ENCODE measurements at places on chromosomes 4 and X.

DNA sequence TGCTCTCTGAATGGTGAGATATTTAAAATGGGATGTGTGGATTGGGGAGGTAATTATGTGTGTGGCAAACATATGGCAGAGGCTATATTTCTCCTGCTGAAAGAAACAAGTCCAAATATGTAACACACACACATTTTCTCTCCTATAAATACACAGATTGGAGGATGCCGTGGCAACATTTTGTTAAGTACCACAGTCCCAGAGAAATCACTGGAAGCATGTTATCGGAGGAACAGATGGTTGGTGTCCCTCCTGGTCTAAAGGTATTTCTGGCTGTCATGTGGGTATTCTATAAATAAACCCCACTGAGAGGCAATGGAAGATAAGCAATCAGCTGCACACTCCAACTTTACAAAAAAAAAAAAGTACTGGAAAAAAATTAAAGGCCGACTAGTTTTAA, 528.3 kb upstream of the BOD1L1 start:
- DNase-seq, result no peak

DNA sequence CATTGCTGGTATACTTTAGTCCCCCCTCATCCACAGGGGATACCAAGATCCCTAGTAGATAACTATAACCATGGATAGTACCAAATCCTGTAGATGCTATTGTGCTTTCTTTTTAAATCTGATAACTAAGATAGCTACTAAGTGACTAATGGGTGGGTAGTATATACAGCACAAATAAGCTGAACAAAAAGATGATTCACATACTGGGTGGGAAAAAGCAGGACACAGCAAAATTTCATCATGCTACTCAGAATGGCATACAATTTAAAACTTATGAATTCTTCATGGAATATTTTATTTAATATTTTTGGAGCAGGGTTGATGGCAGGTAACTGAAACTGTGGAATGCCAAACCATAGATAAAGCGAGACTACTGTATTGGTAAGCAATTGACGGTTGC, 161.6 kb downstream of the IL15 start:
- DNase-seq, result no peak

DNA sequence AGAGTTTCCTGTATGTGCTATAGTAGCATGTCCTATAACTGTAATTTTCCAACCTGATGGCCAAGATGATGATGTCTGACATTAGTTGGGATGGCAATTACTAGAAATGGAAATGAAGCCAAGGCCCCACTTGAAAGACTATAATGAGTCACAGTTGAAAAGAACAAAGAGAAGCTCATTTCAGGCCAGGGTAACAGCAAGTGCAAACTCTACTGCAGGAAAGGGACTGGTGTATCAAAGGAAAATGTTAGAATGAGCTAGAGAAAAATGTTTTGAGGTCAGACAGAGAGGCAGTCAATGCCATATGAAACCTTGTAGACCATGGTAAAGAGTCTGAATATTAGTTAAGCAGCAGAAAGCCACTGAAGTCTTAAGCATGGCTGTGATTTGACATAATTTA, 146.2 kb upstream of the SH3RF1 start:
- DNase-seq, result no peak

DNA sequence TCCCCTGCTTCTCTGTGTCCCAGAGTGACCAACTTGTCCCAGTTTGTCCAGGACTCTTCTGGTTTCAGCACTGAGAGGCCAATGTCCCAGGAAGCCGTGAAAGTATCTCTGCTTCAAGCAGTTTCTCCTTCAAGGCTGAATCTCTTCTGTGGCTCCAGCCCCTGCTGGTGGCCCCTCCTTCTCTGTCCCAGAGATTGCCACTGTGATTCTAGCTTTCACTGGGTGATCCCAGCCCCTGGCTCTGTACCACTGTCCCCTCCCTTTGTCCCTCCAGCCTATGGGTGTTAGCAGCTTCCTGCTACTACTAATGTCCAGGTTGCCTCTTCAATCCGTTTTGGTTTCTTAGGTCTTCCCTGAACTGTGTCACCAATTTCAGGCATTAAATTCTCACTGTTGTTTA, 70.5 kb downstream of the SOX3 start:
- DNase-seq, result no peak

DNA sequence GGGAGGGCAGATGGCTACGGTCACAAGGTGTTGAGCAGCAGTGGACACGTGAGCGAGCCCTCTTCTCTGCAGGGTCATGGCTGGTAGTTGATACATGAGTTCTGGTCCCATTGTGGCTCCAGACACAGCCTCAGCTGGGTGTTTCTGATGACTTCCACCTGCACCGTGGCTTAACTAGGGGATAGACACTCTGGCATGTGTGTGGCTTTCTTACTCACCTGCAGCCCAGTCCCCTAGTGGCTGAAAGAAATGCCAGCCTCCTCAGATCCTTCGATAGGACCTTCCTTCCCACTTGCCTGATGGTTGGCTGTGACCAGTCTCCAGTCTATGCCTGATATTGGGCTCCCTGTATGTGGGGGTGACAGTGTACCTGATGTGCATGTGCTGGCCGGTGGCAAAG, 5.0 kb downstream of the GPR78 start:
- no peak for DNase-seq

GRCh38 chr4:14254926-14255325, 627.4 kb upstream of the BOD1L1 start:
- no peak for DNase-seq

GRCh38 chr4:156762851-156763250, 208.7 kb downstream of the PDGFC start:
- no peak for DNase-seq

- DNase-seq, result no peak
These were observed 39.3 kb downstream of the NHSL2 start for GRCh38 chrX:71949844-71950445.

GRCh38 chr4:19961091-19961490, 290.6 kb upstream of the SLIT2 start:
- DNase-seq, result no peak

- DNase-seq, result no peak
These were observed 16.4 kb downstream of the BANK1 start for GRCh38 chr4:101806914-101807313.

GRCh38 chrX:40145001-40145922, 47.5 kb upstream of the BCOR start:
- peak; percentile 11 for DNase-seq

DNA sequence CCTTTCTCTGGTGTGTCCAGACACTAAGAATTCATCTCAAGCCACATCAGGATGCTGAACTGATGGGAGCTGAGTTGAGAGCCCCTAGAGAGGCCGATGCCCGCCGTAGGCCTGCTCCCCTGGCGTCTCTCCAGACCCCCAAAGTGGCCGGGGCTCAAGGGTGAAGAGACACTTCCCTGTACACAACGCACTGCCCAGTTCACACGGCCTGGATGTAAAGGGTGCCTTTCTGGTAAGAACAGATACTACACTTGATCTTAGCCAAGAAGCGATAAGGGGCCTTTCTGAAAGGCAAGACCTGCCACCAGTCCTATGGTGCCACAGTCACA, 5.1 kb upstream of the TREX2 start:
- no peak for DNase-seq

- DNase-seq, result no peak
These were observed 62.3 kb downstream of the FAM184B start for GRCh38 chr4:17719106-17719505.

GRCh38 chr4:20432088-20432487, 180.4 kb downstream of the SLIT2 start:
- no peak for DNase-seq

- no peak for DNase-seq
These were observed 694.2 kb upstream of the TENM3 start for GRCh38 chr4:181548873-181549575.

DNA sequence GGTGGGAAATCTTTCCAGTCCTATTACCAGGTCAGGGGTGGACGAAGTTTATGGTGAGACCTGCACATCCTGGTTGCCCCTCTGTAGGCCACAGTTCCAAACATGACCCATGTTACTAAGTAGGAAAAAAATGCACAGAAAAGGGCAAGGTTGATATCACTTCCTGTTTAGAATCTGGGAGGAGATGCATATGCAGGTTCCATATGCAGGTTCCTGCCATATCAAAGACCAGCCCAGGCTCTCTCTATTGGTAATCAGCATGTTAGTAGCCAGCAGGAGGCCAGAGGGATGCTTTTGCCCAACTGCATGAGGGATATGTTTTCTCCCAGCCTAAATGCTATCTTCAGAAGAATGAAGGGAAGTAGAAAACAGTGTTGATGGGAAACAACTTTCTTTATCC, 657.2 kb downstream of the ANKRD50 start:
- no peak for DNase-seq

- no peak for DNase-seq
These were observed 9.9 kb upstream of the SPATA4 start for GRCh38 chr4:176205299-176205698.

- no peak for DNase-seq
These were observed 225.8 kb upstream of the SFRP2 start for GRCh38 chr4:154014407-154015321.

- DNase-seq, result no peak
These were observed 317.6 kb upstream of the CNKSR2 start for GRCh38 chrX:21056622-21057021.

DNA sequence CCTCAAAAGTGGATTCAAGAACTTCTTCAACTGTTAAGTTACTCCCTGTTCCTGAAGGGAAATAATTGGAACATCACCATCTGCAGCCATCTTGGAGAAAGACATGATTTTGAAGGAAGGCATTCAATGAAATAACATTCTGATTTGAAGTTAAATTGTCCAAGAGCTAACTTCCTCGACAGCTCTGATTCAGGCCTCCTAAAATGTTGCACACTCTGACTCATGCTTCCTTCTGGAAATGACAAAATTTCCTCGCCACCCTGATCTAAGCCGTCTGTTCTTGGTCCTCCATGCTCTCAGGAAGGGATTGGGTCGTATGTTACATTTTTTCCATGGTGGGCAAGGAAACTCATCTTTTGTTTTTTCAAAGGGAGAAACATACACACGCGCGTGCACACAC, 496.9 kb upstream of the DIPK2B start:
- DNase-seq, result no peak

GRCh38 chr4:180189666-180190065, 2053.5 kb upstream of the TENM3 start:
- DNase-seq, result no peak

DNA sequence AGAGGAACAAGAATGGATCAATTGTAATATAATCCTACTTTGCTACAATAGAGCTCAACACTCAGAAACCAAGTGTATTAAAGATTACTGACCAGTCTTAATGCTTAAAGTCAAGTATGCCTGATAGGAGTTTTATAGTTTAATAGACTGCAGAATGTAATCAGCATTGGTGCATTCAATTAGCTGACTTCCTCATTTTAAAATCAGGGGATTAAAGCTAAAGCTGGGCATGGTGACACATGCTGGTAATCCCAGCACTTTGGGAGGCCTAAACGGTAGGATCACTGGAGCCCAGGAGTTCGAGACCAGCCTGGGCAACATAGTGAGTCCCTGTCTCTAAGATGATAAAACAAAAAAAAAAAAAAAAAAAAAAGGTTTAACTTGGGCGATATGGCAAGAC, 10.8 kb downstream of the HNRNPDL start:
- no peak for DNase-seq

- DNase-seq, result no peak
These were observed 126.3 kb downstream of the ATG4A start for GRCh38 chrX:108217876-108218275.

- DNase-seq, result no peak
These were observed 31.2 kb downstream of the PRDM8 start for GRCh38 chr4:80228460-80228859.

- DNase-seq, result no peak
These were observed 20.5 kb downstream of the AIFM1 start for GRCh38 chrX:130145123-130145522.

DNA sequence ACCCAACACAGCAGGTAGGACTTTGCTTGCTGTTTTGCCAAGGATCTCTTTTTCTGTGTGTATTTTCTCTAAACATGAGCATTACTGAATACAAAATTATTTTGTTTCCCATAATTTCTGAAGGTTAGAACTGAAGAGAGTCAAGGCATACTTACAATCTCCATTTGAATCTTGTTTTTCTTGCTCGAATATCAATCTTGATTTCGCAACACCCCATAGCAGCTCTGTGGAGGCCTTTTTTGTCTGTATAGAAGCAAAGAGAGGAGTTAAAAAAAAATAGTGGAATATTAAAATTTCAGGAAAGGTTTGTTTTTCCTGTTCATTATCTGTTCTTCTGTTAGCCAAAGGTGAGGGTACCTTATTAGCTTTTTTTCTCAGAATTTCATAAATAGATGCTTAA, 92.9 kb downstream of the TNIP2 start:
- no peak for DNase-seq

- DNase-seq, result peak; percentile 4
These were observed 179.6 kb downstream of the SHOX start for GRCh38 chrX:810186-810585.

GRCh38 chrX:123988423-123989111, 27.1 kb downstream of the STAG2 start:
- peak; percentile 32 for DNase-seq

GRCh38 chrX:6812087-6812486, 277.2 kb upstream of the VCX3A start:
- DNase-seq, result no peak

- no peak for DNase-seq
These were observed 27.6 kb downstream of the HCCS start for GRCh38 chrX:11138498-11139390.

DNA sequence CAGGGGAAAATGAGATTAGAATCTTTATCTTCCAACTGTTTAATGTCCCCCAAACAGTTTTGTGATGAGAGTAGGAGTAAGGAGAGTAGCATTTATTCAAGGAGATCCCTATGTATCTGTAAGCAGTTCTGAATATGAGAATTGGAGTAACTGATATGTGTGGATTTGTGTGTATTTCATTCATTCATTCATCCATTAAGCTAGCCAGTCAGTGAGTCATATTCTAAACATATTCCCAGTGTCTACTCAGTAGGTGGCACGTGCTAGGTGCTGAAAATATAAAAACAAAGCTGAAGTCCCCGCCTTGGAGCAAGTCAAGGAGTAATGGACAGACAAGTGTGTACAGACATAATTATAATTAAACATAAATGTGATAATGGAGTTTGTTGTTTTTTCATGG, 12.4 kb upstream of the STX18 start:
- DNase-seq, result no peak

GRCh38 chr4:89324671-89325070, 17.1 kb upstream of the GPRIN3 start:
- no peak for DNase-seq

DNA sequence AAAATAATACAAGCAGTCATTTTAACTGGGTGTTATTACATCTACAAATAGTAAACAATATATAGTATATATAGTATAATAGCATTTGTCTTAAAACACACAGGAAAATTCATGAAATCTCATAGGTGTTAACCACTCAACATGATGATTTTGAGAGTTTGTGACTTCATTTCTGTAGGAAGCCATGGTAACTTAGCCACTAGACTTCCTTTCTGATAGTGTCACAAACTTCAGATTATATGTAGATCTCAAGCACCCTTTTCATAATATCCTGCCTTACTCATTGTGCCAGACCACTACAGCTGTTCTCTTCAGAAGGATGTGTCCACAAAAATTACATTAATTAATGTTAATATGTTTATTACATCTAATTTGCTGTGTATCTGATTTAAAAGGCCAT, 1250.6 kb downstream of the ADGRL3 start:
- DNase-seq, result no peak

DNA sequence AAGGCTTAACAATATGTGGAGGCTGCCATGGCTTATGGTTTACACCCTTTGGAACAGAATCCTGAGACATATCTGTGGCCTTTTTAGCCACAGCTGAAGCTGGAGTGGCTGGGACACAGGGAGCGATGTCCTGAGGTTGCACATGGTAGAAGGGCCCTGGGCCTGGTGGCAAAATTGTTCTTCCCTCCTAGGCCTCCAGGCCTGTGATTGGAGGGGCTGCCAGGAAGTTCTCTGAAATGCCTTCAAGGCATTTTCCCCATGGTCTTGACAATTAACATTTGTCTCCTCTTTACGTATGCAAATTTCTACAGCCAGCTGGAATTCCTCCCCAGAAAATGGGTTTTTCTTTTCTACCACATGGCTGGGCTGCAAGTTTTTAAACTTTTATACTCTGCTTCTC, 39.1 kb upstream of the MAGEA8 start:
- no peak for DNase-seq

All from erythroblast (primary cell).